ENCODE measurements at places on chromosomes 3 and 15.

DNA sequence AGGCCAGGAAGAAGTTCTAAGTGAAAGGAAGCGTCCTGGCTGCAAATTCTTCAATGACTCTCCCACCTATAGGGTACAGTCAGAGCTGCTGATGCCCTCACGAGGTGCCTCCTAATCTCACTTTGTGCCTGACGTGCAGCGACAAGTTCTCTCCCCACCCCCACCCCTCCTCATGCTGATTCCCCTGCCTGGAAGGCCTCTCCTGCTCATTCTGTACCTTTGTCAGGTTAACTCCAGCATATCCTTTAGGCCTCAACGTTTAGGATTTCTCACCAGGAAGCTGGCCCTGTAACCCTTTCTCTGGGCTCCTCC, 25.0 kb downstream of the SLC12A8 start:
- no peak for ATAC-seq

GRCh38 chr3:174767853-174768382, 91.2 kb upstream of the NAALADL2 start:
- no peak for ATAC-seq

DNA sequence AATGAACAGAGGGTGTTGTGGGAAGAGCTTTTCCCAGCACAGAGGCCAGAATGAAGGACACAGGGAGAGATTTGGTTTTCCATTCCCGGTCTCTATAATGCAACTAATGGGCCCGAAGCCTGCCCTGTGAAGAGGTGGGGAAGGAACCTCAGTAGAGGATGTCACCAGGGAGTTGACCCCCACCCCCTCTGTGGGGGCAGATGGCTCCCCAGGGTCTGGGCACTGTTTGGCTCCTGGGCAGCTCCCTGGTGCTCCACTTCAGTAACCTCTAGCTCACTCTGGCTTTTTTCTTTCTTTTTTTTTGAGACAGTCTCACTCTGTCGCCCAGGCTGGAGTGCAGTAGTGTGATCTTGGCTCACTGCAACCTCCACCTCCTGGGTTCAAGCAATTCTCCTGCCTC, 109.1 kb upstream of the DLG1 start:
- ATAC-seq = no peak

DNA sequence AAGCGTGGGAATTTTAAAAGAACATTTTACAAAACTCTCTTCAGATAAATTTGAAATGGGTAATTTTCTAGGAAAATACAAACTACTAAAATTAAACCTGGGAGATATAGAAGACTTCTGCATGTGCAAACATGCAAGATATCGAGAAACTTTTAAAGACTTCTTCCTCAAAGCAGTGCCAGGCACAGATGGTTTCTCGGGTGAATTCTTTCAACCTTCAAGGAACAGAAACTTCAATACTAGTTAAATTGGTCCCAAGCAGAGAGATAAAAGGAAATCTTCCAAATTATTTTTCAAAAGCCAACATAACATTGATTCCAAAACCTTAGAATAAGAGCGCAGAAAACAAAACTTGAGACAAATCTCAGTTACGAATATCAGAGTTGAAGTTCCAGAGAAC, 732.7 kb downstream of the PDCD6IP start:
- no peak for ATAC-seq

- no peak for ATAC-seq
Measured at GRCh38 chr3:149179220-149179619, 42.4 kb downstream of the CP start.

Measured in activated CD4-positive, CD25-positive, alpha-beta regulatory T cell treated with anti-CD3 and anti-CD28 coated beads, Interleukin-2, amount 50 U/mL, for 24 hours (primary cell).